ENCODE measurements at places on chromosomes 1 and 21.

GRCh38 chr21:18803624-18804023, 400.0 kb upstream of the TMPRSS15 start:
- no peak for DNase-seq

DNA sequence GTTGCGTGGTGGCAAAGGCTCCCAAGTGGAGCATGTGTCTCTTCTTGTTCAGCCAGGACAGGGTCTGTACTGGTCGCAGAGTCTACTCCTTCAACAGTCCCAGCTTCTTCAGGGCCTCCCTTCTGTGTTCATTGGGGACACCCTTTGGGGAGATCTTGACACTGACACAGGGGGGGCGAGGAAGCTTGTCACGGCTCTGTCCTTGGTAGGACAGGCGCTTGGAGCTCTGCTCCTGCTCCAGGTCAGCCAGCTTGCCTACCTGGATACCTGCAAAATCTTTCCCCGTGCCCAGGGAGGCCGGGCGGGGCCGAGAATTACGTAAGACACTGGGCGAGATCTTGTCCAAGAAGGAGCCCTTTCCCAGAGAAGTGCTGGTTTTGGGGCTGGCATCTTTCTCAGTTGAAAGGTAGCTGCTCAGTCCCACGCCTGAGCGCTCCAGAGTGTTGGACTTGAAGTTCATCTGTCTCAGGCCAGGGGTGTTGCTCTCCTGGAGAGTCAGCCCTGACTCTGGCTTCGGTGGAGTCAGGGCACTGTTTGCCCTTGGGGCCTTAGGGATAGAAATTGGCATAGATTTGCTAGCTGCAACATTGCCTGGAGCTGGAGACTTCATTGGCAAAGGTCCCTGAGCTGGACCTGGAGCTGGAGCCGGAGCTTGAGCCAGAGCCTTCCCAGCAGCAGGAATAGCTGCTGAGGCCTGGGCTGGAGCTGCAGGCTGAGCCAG, 10.5 kb downstream of the C1orf116 start:
- no peak for DNase-seq

DNA sequence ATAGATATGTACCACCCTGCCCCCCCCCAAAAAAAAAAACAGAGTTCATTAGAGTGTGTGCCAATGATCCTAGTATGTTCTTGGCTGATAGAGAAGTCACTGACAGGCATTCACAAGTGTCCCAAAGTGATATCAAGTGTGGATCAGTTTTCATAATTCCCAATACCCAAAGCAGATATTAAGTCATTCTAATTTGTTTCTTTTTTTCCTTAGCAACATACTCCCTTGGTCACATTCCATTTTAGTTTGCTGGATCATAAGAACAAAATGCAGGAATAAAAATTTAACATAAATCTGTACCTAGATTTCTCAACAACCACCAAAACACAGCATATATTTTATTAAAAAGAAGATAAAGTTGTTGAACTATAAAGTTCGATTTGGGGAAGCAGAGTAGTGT, 129.8 kb upstream of the PALMD start:
- no peak for DNase-seq

DNA sequence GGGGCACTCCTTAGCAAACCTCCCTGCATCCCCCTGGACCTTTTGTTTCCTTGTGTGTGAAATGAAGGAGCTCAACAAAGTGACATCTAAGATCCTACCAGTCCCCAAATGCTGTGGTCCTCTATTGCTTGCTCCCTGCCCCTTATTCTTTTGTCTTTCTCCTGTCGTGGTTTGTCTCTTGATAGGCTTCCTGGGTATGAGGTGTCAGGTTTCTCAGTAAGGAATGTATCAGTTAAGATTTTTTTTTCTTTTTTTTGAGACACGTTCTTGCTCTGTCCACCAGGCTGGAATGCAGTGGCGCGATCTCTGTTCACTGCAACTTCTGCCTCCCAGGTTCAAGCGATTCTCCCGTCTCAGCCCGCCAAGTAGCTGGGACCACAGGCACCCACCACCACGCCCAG, 16.8 kb downstream of the CNIH3 start:
- no peak for DNase-seq

DNA sequence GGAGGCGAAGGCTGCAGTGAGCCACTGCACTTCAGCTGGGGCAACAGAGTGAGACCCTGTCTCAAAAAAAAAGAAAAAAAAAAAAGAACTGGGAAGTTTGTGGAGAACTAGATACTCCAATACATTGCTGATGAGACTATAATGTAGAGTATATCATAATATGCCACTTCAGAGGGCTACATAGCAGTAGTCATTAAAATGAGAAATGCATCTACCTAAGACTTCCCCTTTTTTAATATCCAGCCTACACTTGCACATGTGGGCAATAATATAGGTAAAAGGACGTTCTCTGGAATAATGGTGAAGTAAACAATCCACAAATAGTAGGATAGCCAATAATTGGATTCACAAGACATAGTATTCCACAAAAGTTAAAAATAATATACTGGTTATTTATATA, 311.0 kb downstream of the HLX start:
- DNase-seq = no peak

GRCh38 chr1:195867638-195868037, 740.6 kb downstream of the KCNT2 start:
- no peak for DNase-seq

DNA sequence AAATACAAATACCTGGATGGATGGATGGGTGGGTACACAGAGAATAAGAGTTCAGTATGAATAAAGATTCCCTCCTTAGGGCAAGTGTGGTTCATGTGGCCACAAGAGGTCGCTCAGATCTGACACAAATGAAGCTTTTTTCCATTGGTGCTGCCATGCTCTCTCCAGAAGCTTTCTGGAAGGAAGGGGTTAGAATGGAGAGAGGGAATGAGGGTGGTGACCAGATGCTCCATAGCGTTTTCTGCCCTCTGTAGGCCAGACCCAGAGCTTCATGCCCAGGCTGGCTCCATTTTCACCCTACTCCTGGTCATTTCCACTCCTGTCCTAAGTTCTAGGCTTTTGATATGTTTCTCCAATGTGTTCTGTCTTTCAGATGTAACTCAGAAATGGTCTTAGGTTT, 3.3 kb upstream of the FCRL6 start:
- DNase-seq = no peak

DNA sequence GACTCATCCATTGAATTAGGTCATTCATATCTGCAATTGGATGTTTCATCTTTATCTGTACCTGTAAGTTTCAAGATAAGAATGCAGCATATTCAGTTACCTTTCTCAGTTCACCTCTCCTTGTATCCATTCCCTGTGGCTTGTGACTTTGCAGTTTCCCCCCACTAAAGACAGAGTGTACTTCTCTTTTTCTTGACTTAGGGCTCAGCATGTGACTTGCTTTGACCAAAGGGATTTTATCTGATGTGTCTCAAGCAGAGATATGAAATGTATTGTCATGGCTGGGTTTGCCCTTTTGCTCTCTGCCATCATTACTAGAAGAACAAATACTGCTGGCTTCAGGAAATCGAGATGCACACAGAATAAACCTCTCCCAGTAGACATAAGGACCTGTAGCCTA, 754.8 kb downstream of the ADGRL2 start:
- no peak for DNase-seq

DNA sequence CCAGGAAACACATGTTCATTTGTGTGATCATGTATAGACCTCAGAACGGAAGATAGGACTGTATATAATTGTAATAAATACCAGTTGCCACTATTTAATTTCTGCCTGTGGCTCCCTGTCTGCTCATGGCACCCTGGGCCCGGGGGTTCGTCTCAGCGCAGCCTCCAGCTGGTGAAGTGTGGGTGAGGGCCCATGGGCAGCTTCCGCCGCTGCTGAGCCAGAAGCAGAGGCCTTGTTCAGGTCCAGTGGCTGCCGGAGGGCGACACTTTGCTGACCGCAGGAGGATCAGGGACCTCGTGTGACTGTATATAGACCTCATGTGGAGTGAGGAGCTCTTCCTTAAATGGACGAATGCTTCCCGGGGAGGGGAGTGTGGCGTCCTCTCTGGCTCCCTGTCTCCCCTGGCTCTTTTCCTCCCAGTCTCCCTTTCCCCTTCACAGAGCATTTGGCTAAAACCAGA, 155.9 kb downstream of the PEX14 start:
- DNase-seq = no peak

DNA sequence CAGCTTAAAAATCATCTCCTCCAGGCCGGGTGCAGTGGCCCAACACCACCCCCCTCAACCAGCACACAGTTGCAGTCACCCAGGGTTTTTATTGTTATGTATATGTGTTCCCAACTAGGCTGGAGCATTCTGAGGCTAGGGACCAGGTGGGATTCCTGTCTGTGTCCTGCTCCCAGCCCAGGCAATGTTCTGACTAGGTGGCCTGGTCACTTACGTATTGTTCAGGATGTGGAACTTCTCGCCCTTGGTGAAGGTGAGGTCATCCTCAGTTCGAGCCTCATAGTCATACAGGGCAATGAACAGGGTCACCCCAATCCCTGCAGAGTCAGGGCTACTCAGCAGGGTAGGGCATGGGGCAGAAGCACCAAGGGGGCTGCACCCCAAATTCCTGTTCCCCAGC, 12.2 kb downstream of the FGR start:
- DNase-seq = no peak

GRCh38 chr1:101603726-101604125, 366.9 kb downstream of the S1PR1 start:
- DNase-seq = no peak

DNA sequence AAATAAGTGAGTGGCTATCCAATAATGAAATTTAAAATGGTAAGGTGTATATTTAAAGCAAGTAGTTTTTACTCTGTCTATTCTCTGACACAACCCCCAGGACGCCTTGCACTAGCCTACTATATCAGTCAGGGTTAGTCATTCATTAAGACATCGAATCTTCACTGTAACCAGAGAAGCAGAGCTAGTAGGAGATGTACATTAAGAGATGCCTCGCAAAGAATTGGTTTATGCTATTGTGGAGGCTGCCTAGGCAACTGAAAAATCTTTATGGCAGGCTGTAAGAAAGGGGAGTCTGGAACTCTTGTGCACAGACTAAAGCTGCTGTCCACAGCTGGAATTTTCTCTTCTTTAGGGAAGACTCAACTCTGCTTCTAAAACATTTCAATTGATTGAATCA, 28.8 kb downstream of the NTNG1 start:
- no peak for DNase-seq

DNA sequence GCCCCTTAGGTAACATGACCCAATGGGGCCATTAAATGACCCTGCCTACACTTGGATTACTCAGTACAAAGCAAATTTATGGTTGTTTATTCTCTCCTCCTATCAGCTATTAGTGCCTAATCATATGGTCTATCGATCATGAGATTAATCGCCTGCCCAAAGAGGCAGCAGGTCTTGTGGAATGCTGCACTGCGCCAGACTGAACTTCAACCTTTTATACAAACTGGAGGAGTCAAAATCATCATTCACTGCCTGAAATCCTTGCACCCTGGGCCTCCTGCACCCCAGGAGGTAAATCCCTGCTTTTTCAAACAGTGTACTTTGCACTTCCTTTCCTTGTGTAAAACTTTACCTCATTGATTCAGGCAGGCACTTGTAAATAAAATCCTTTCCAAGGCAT, 69.7 kb downstream of the NFIA start:
- DNase-seq = no peak

GRCh38 chr1:224503161-224504118, 68.8 kb upstream of the WDR26 start:
- DNase-seq = no peak

- DNase-seq = no peak
Observed at GRCh38 chr1:43235451-43236121, 34.2 kb upstream of the TMEM125 start.

GRCh38 chr1:171606402-171606941, 15.6 kb upstream of the MYOCOS start:
- no peak for DNase-seq

GRCh38 chr1:24553931-24554330, 2.0 kb upstream of the NCMAP start:
- no peak for DNase-seq

DNA sequence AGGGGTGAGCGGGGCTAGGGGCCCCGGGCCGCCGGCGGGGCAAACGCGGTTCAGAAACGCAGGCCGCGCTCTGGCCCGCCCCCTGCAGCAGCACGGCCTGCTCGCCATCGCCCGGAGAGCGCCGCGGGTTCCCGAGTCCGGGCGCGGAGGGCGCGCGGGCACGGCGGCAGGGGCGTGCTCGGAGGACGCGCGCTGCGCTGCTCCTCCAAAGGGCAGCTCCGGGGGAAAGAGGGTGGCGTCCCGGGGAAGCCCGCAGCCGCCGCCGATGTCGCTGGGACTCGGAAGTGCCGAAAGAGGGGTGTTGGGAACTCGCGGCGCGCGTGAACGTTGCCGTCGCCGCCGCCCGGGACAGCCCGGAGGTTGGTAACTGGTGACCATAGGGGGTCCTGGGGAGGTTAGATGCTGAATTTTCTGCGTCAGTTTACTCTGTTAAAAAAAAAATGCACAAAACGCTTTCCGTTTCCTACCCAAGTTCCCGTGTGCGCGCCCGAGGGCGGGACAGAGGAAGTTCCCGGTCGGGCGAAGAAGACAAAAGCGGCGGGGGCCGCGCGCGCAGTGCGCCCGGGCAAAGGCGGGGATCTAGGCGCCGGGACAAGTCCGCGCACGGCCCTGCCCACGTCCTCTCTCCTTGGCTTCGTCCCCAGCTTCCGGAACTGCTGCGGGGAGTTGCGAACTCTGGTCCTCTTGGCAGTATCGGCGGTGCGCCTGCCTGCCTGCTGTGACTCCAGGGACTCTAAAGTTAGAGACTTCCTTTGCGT, at the start of gene HHAT:
HHAT (plus strand) TSS at position 157 of the 758 bp plus-strand sequence. CDS start 20,074 bp downstream, outside the sequence.
- peak; percentile 57 for DNase-seq

DNA sequence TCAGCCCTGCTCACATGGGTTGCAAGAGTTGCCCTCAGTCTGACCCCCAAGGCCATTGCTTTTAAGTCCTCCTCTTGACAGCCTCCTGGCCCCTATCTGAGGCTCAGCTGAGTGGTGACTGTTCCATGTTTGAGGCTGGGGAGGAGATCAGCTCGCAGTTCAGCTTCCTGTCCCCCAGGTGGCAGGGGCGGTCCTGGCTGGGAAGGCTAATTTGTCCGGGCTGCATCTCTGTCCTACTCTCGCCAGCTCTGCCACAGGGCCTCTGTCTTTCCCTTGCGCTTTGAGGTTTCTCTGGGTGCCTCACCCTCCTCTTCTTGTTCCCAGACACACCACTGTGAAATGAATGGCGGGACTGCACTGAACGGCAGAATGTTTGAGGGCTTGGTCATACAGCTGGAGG, 157.3 kb downstream of the KCNJ6 start:
- DNase-seq = no peak

DNA sequence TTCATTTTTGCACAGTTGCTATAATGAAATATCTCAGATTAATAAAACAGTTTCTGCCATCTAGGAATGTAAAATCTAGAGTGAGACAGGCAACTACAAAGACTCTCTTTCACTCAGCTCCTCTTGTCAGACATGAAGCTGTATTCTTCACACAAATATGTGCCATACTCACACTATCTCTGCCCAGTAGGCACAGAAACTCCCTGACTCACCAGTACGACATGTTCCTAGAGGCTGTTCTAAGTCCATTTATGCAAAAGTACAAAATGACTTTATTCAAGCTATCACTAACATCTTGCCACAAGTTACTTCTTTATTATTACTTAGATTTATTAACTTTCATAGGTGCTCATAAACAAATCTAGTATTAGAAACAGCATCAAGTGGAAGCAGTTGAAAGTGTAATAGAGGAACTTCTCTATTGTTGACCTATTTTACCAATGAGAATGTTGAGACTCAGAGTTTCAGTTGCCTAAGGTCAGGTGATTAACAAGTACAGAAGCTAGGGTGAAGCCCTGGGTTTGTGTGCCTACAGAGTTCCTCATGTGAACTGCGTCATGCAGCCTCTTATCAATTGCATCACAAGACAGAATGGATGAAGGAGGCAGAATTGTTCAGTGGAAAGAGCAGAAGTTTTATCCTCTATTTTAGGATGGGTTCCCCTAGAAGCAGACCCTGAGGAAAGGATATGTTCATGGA, 98.9 kb downstream of the RGS2 start:
- DNase-seq = no peak

GRCh38 chr1:36787312-36787913, 246.9 kb downstream of the GRIK3 start:
- no peak for DNase-seq
